ENCODE measurements at places on chromosomes 3 and 15.

DNA sequence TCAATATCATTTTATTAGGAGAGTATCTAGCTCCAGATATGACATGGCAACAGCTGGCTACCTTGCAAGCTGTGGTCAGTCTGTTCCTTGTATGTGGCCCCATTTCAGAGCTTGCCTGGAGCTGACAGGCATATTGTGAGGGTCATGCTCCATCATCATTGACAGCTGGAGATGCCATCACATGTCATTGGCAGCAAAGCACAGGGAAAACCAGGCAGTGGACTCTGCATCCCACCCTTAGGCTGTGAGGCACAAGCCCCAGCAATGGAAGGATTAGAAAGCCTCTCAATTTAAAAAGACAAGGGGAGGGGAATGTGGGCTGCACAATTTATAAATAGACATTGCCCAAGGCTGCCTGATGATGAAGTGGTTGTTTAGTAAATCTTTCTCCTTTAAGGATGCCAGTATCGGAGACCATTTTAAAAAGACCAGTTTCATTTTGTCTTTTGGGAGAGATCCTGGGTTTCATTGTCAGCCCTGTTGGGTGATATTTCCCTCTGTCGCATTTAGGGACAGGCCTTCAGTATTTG is 27.9 kb downstream of the LNP1 start:
- DNase-seq: no peak

GRCh38 chr15:22874966-22875365 is 36.5 kb downstream of the NIPA2 start:
- no peak for DNase-seq

DNA sequence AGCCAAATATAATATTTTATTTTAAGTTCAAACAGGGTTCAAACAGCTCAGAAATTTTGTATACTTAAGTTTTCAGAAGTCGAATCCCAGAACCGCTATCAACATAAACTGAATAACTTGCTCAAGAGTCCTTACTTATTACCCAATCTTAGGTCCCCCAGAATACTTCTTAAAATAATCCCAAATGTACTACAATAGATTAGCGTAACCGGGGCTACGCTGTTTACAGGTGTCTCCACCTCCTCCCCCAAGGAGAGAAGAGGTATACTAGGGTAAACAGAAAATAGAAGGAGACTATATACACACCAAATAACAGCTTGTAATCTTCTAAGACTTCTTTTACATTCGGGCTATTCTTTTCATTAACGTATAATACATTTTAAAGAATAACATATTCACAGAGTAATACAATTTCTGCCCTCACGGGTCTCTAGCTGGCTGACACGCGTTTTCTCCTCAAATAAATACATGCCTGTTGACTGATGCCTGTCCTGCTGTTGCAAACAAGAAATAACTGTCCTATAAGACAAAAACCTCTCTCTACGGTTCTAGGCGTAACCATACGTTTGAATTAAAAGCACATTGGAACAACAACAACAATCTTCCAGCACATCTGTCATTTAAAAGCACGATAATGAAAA is 1.3 kb downstream of the DENND4A start:
- no peak for DNase-seq

DNA sequence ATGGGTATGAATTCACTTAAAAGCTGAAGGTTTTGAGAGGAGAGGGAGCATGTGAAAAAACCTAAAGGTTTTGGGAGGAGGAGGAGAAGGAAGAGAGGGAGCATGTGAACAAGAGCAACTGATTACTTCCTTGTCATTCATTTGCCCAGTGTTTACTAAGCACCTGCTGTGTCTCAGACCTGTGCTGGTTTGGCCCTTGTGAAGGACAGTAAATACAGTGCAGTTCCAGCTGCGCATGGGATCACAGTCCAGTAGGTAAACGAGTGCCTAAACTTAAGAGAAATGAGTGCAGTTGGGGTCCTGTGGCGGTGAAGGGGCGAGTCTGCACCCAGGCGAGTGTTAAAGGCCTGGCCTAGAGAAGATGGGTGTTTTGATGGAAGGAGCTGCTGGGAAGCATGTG is 38.6 kb downstream of the IGF1R start:
- no peak for DNase-seq

DNA sequence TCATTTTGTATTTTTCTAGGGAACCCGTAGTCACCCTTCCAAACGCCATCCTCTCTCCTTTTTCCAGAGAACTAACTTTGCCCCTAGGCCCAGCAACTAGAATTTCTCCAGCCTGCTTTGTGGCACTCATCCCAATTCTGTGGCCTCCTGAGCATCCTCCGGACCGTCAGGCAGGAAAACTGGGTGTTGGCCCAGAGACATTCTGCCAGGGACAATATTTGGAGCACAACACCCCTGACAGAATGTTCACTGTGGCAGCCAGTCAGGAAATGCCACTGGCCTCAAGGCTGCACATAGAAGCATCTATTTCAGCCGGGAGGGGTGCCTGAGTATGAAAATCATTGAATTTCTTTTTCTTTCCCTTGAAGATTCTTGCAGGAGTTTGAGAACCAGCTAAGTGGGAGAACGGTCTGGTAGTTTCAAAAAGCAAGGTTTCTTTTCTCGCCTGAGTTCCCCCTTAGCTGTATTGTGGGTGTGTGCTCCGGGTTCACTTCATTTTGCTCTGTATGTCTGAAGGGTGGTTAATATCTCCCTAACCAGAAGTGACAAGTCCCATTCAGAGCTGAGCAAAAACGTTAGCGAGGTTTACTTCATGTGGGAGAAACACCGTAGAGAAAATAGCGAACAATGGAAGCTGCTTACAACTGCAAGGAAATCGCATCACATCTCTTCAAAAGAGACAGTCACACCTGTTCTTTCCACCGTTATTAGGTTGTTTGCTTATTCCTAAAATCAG is 108.1 kb upstream of the TPM1 start:
- DNase-seq: no peak

DNA sequence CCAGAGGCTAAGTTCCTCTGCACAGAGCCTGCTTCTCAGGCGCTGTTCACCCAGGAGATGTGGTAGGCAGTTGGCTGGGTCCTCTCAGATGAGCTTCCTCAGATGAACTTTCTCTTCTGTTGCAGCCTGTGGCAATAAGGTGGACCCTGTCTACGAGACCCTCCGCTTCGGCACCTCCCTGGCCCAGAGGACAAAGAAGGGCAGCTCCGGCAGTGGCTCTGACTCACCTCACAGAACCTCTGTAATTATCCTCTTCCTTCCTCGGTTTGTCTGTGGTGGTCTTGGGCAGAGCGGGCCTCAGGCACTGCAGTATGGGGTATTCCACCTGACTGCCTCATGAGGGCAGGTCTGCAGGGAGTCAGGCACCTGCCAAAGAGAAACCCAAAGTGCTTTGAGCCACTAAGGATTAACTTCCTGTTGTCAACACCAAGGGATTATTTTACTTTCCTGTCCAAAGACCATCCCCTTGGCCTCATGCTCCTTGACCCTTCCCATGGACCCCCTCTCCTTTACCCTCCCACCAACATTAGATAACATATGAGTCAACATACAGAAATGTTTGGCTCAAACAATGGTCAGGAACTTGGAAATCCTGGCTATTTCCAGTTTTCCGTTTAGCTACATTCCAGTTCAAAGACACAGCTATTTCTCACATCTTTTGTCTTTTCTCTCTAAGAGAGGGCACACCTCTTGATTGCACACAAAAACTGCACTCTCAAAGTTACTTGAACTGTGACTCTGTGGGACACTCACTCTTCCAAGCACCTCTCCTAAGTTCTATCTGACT is 105.9 kb downstream of the STAC start:
- DNase-seq: no peak
